ENCODE measurements at places on chromosomes 13 and 19. TPM values are rescaled to one million over a fixed set of nuclear protein-coding genes. Genes with fewer than 3 reads are reported as not detected.

The CCDC97 gene
- 24.2 TPM for total RNA-seq

The SWSAP1 gene
- total RNA-seq = 2.7 TPM

The WDR87 gene
- not detected for total RNA-seq

GRCh38 chr19:9296336-9296735, 13.3 kb downstream of the ZNF699 start:
- no peak for DNase-seq
- H3K27me3 ChIP-seq = no peaks in the 10 kb centered on the region
- H3K27ac ChIP-seq = no peak overlapping the region
- no peak overlapping the region for H3K4me3 ChIP-seq

GRCh38 chr13:93752541-93752940, 525.9 kb downstream of the GPC6 start:
- no peak for DNase-seq
- no peaks in the 10 kb centered on the region for H3K4me1 ChIP-seq
- H3K4me3 ChIP-seq = no peak overlapping the region
- no peaks in the 10 kb centered on the region for H3K27me3 ChIP-seq

DNA sequence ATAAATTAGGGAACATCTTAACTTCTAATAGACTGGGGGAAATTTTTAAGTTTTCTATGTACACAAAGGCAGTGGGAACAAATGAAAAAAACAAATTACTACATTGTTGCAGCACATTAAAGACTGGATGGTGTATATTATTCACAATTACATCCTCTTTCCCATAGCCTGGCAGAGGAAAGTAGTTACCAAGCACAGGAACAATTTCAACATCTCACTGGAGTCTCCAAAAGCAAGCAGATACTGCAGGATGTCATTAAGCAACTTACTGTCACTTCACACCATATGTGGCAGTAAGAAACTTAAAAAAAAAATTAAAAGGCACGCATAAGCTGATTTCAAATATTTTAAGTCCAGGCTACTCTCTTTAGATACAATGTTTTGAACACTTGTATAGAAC, 6.4 kb upstream of the EFNB2 start:
- no peak for DNase-seq
- no peaks in the 10 kb centered on the region for H3K36me3 ChIP-seq
- H3K27ac ChIP-seq = no peak overlapping the region
- no peaks in the 10 kb centered on the region for H3K27me3 ChIP-seq

DNA sequence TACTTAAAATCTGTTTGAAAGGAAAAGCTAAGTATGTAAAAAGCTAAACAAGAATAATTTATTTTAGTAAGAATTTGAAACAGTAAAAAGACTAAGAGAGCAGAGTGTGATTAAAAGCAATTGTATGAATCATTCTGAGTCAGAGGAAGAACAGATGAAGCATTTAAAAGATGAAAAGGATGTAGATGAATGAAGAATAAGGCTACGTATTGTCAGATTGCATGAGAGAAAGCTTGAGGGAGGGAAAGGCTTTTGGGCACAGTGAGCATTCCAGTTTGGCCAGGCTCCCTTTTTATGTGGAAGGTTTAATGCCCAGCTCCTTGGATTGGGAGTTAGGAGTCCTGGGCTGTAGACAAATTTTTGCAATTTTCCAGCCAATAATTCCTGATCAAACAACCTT, 117.7 kb downstream of the FREM2 start:
- no peak overlapping the region for H3K27ac ChIP-seq
- no peaks in the 10 kb centered on the region for H3K27me3 ChIP-seq
- H3K4me1 ChIP-seq = no peaks in the 10 kb centered on the region
- no peaks in the 10 kb centered on the region for H3K36me3 ChIP-seq
- H3K4me3 ChIP-seq = no peak overlapping the region

- no peaks in the 10 kb centered on the region for H3K4me1 ChIP-seq
- DNase-seq = no peak
- no peak overlapping the region for H3K27ac ChIP-seq
- H3K27me3 ChIP-seq = no peaks in the 10 kb centered on the region
- no peaks in the 10 kb centered on the region for H3K36me3 ChIP-seq
These were observed 1318.9 kb downstream of the OLFM4 start for GRCh38 chr13:54347531-54347930.

GRCh38 chr13:21011378-21011777, 50.0 kb downstream of the LATS2 start:
- DNase-seq = no peak
- H3K4me1 ChIP-seq = peaks cover 28% of the 10 kb centered on the region

DNA sequence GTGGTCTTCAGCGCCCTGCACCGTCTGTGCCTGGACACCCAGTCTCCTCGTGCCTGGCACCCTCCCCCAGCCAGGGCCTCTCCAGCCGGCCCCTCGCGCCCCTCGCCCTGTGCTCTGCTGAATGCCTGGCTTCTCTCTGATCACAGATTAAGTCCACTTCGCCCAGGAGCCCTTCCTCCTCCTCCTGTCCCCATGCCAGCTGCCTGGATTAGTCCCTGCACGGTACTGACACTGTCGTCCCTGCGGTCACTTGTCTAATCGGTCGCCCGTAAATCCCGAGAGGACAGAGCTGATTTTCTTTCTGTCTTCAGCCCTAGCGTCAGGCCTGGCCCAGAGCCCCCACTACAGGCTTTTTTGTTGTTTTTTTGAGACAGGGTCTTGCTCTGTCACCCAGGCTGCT, 6.6 kb downstream of the THOP1 start:
- no peak for DNase-seq
- peaks cover 4% of the 10 kb centered on the region for H3K36me3 ChIP-seq
- H3K4me3 ChIP-seq = no peak overlapping the region
- no peaks in the 10 kb centered on the region for H3K27me3 ChIP-seq
- H3K27ac ChIP-seq = no peak overlapping the region

- DNase-seq = no peak
- no peaks in the 10 kb centered on the region for H3K36me3 ChIP-seq
- H3K4me3 ChIP-seq = no peak overlapping the region
- H3K4me1 ChIP-seq = no peaks in the 10 kb centered on the region
These were observed 54.9 kb upstream of the RFC3 start for GRCh38 chr13:33763021-33763420.

DNA sequence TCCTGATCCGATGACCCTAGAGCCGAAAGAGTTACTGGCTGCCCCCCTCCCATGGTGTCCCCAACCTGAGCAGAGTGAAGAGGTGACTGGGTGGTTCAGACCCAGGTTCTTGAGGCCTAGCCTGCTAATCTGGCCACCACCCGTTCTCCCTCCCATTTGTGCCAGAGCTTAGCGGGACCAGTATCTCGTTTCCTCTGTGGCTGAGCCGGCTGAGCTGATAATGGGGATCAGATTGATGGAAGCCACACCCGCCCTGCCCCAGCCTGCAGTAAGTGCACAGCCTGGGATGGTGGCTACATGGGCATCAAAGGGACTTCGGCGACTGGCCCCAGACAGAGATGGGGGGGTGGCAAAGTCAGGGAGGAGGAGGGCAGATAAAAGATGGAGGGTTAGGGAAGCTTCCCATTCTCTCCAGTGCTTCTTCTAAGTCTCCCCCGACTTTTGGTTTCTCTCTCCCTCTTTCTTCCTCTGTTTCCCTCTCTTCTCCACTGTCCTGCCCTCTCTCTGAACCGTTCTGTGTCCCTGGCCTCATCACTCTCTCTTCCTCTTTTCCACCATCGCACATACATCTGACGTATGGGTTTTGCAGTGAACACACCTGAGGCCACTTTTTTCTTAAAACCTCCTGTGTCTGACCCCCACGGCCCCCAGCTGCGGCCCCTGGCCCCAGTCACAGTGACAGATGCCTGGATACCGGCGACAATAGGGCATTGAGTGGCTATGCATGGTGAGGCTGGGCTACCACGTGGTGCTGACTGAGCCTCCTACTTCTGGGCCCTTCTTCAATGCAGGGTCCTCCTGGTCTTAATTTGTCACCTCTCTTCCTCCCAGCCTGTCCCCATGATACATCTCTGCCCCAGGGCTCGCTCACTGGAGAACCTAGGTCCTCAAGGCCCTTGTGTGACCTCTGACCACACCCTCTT, 2.4 kb downstream of the ELAVL3 start:
- no peaks in the 10 kb centered on the region for H3K36me3 ChIP-seq
- DNase-seq = no peak

GRCh38 chr19:6376512-6377190, 918 bp upstream of the PSPN start:
- peaks cover 4% of the 10 kb centered on the region for H3K36me3 ChIP-seq
- peaks cover 2% of the 10 kb centered on the region for H3K4me1 ChIP-seq
- no peak for DNase-seq
- H3K4me3 ChIP-seq = no peak overlapping the region

DNA sequence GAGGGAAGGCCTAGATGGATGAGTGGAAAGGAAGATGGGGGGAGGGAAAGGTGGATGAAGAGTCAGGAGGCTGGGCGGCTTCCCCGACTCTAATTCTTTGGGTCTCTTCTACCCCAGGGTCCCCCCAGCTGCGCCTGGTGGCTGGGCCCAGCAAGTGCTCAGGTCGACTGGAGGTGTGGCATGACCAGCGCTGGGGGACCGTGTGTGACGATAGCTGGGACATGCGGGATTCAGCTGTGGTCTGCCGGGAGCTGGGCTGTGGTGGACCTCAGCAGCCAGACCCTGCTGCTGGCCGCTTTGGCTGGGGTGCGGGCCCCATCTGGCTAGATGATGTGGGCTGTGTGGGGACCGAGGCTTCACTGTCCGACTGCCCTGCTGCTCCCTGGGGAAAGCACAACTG, 9.5 kb downstream of the SSC5D start:
- DNase-seq = no peak
- H3K27ac ChIP-seq = no peak overlapping the region
- H3K27me3 ChIP-seq = no peaks in the 10 kb centered on the region
- no peaks in the 10 kb centered on the region for H3K4me1 ChIP-seq
- H3K36me3 ChIP-seq = no peaks in the 10 kb centered on the region
- no peak overlapping the region for H3K4me3 ChIP-seq

GRCh38 chr13:51844862-51845573, at the start of gene TMEM272:
Gene TMEM272 (minus strand): TSS chr13:51845177. CDS start chr13:51838530, 6,647 bp downstream.
- DNase-seq = peak; percentile 60
- no peak within 1 kb of the TSS for H3K4me3 ChIP-seq
- no peak within 1 kb of the TSS for H3K27ac ChIP-seq
- no peaks in the 10 kb centered on the region for H3K36me3 ChIP-seq
- peaks cover 11% of the 10 kb centered on the region for H3K27me3 ChIP-seq
- H3K4me1 ChIP-seq = peaks cover 9% of the 10 kb centered on the region

GRCh38 chr13:100128373-100128772, 39.5 kb downstream of the PCCA start:
- peaks cover 20% of the 10 kb centered on the region for H3K4me1 ChIP-seq
- DNase-seq = no peak
- H3K4me3 ChIP-seq = no peak overlapping the region
- H3K27me3 ChIP-seq = no peaks in the 10 kb centered on the region
- H3K36me3 ChIP-seq = no peaks in the 10 kb centered on the region

- no peaks in the 10 kb centered on the region for H3K4me1 ChIP-seq
- H3K4me3 ChIP-seq = no peak overlapping the region
- H3K36me3 ChIP-seq = no peaks in the 10 kb centered on the region
- no peak overlapping the region for H3K27ac ChIP-seq
- DNase-seq = no peak
These were observed 87.4 kb upstream of the UBL3 start for GRCh38 chr13:29937841-29938240.

GRCh38 chr13:111920932-111921705, 145.8 kb upstream of the SOX1 start:
- H3K27me3 ChIP-seq = no peaks in the 10 kb centered on the region
- H3K4me3 ChIP-seq = no peak overlapping the region
- H3K27ac ChIP-seq = no peak overlapping the region
- no peak for DNase-seq
- H3K36me3 ChIP-seq = no peaks in the 10 kb centered on the region
- no peaks in the 10 kb centered on the region for H3K4me1 ChIP-seq

DNA sequence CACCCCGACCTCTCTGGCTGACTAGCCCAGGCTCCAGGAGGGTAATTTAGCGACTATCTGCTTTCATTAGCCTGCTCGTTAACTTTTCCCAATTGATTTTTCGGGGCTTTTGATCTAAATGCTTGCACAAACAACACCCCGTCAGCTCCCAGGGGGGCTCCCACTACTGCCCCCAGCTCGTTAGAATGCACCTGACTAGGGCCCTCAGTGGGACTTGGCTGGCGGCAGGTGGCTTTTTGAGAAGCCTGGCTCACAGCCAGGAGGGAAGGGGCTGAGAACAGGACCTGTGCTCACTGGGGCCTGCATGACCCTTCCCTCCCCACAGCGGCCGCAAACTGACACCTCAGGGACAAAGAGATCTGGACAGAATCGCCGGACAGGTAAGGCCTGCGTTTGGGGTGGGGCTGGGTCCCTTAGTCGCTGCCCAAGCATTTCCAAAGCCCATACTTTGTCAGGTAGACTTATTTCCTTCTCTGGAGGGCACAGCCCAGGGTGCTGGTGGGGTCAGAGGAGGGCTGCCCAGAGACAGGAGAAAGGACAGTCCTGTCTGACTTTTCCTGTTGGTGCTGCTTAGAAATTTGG, 7.6 kb upstream of the CD79A start:
- H3K27ac ChIP-seq = no peak overlapping the region
- no peaks in the 10 kb centered on the region for H3K27me3 ChIP-seq
- H3K4me1 ChIP-seq = peaks cover 4% of the 10 kb centered on the region
- H3K4me3 ChIP-seq = no peak overlapping the region

- H3K27ac ChIP-seq = no peak within 1 kb of the TSS
- H3K27me3 ChIP-seq = peaks cover 34% of the 10 kb centered on the region
- no peaks in the 10 kb centered on the region for H3K4me1 ChIP-seq
- peak; percentile 11 for DNase-seq
These were observed at the start of gene CHST8 for GRCh38 chr19:33621811-33622504. Gene CHST8 (plus strand): TSS chr19:33621953. CDS start chr19:33689262, 67,309 bp downstream.

DNA sequence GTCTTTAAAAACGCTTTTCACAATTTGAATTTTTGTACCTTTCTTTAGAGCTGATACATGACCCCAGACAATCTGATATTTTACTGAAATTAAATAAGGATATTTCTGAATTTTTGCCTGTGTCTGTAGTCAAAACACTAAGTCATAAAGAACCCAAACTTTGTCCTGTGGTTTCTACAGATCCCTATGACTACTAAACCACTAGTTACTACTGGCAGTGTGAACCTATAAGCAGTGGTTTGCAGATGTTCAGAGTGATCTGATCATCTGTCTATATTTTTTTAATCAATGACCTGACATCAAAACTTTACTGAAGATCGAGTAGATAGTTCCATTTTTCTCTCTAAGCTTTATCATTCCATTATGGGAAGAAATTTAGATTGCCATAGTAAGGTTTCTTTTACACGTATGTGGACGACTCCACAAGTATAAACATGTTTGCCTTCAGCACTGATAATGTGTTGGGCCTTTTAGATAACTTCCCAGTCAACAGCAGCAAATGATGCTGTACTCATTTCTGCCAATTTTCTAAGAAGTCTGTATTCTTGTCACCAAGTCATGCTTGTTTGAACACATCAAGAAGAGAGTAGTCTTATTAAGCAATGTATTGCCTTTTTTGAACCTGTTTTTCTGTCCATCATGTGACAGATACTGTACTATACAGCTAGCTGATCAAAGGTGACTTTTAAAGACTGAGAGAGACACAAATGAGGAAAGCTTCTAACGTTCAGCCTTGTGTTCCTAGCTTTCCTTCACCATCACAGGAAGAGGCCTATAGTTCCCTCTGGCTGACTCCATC, 21.8 kb downstream of the POLR1D start:
- no peak overlapping the region for H3K4me3 ChIP-seq
- H3K4me1 ChIP-seq = peaks cover 7% of the 10 kb centered on the region
- no peak overlapping the region for H3K27ac ChIP-seq
- no peaks in the 10 kb centered on the region for H3K36me3 ChIP-seq
- H3K27me3 ChIP-seq = no peaks in the 10 kb centered on the region

Data from endothelial cell of umbilical vein (primary cell).